ENCODE measurements at places on chromosomes 5 and 9.

- DNase-seq = peak; percentile 64
Observed at GRCh38 chr5:66697796-66698564, 101.8 kb downstream of the MAST4 start.

GRCh38 chr9:124047251-124047672, 35.7 kb downstream of the LHX2 start:
- DNase-seq = no peak

DNA sequence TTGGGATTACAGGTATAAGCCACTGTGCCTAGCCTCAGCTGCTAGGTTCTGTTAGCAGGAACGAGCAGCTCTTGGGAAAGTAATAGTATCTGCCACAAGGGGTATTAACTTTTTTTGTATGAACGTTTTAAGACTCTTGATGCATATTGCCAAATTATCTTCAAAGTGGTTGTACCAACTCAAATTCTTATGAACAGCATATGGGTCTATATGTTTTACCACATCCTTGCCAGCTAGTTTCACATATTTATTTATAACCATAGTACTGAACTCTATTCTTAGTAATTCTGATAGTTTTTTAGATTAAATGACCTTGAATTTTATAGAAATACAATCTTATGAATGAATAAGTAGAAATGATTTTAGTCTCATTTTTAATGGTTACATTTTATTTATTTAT, 80.9 kb downstream of the HSPA4 start:
- no peak for DNase-seq

- DNase-seq = no peak
Observed at GRCh38 chr5:52725808-52726207, 61.9 kb upstream of the ITGA1 start.

DNA sequence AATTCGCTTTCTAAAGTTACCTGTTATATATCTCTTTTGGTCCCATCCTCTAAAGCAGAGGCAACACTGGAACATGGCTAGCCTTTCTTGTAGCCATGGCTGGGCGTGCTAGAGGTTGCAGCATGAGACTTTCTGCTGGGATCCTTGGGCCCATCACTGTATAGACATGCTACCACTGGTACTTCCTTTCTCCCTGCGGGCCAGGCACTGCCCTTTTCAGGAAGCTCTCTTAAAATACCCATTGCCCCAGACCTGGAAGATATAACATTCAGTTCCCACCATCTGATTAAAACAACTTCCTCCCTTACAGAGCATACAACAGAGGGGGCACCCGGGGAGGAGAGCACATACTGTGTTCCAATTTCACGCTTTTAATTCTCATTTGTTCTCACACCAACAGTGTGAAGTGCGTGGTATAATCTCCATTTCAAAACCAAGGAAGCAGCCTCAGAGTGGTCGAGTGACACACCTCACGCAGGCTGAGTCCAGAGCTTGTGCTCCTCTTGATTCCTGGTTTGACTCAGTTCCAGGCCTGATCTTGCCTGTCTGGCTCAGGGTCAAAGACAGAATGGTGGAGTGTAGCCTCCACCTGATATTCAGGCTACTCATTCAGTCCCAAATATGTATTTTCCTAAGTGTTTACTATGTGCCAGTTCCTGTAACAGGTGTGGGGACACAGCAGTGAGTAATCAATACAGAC, 22.6 kb downstream of the PTGS1 start:
- peak; percentile 69 for DNase-seq

DNA sequence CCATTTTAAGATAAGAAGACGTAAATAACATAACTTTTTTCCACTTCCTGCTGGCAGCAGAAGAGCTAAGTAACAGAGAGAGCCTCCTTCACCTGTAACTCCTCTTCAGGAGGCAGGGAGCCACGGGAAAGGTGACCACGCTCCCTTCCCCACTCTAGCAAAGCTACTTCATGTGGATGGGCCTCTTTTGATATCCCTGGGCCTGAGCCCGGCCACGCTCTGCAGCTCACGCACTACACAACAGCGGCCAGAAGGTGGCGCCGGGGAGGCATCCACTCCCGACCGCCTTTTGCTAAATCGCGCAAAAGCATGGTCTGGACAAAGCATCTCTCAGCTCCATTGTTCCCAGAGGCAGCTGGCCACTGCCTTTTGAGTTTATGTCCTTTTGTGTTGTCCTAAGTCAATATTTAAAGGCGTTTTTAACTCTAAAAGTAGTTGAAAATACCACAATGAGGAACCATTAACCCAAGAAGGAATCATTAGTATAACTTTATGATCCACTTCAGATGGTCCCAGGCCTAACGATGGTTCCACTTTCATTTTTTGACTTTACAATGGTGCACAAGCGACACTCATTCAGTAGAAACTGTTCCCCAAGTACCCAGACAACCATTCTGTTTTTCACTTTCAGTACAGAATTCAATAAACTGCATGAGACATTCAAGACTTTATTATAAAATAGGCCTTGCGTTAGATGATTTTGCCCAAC, 23.6 kb downstream of the CMBL start:
- peak; percentile 44 for DNase-seq

- no peak for DNase-seq
Observed at GRCh38 chr5:133824661-133825254, 143.7 kb downstream of the C5orf15 start.

DNA sequence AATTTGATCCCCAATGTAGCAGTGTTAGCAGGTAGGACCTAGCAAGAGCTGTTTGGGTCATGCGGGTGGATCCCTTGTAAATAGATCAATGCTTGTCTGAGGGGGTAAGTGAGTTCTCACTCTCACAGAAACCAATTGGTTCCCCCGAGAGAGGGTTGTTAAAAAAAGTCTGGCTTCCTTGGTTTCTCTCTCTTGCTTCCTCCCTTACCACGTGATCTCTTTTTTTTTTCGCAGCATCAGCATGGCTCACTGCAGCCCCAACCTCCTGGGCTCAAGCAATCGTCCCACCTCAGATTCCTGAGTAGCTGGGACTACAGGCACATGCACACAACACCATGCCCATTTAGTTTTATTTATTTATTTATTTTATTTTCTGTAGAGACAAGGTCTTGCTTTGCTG, 26.4 kb downstream of the RAPGEF6 start:
- DNase-seq = no peak

- no peak for DNase-seq
Observed at GRCh38 chr5:62093411-62093810, 212.6 kb upstream of the KIF2A start.

- DNase-seq = no peak
Observed at GRCh38 chr5:17817990-17818389, 183.7 kb downstream of the TAF11L14 start.

DNA sequence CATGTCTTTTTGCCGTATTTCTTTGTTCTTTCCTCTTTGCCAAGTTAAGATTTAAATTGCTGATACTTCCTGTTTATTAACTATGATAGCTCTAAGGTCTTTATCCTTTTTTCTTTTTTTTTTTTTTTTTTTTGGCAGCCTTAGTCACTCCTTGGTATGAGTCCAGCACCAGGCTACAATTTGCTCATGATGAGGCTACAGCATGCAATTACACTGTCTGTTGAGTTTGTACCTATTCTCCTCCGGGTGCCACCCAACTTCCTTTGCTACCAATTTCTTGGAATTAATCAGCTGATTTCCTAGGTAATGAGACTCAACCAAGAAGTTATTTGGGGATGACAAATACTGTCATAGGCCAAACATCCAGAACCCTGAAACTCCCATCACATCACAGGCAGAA, 25.5 kb downstream of the ACTL7B start:
- DNase-seq = peak; percentile 77

- no peak for DNase-seq
Observed at GRCh38 chr5:151224372-151224771, 480 bp upstream of the CCDC69 start.

- DNase-seq = peak; percentile 58
Observed at GRCh38 chr9:117487555-117488175, 72.8 kb upstream of the ASTN2 start.

DNA sequence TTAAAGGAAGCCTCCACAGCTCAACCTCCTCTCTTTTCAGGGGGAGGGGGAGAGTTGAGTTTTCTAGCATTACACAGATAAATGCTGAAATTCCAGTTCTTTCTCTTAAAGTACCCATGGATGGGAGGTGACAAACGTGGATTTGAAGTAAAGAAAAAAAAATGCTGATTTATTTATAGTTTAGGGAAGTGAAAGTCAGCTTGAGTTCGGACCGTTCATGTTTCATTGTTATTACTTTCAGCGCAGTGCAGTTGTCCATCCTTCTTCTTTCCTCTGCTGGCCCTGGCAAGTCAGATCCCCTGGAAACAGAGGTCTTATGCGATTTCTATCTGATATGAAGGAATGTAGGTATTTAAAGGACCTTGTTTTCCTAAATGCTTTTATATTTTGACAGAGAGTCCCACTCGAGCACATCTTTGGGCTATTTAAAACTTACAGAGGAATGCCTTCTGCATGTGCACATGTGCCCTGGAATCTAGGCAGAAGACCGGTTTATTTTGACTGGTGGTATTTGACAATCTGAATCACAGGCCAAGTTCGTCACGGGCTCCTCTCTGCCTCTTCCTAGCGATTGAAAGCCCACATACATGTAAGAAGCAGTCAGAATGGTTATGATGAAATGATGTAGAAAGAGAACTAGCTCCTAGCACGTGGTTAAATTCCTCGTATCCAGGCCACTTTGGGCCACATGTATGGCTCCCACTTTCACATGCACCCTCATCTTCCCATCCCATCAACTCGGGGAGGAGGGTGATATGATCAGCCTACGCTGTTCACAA, 385.2 kb upstream of the KLF4 start:
- DNase-seq = no peak

DNA sequence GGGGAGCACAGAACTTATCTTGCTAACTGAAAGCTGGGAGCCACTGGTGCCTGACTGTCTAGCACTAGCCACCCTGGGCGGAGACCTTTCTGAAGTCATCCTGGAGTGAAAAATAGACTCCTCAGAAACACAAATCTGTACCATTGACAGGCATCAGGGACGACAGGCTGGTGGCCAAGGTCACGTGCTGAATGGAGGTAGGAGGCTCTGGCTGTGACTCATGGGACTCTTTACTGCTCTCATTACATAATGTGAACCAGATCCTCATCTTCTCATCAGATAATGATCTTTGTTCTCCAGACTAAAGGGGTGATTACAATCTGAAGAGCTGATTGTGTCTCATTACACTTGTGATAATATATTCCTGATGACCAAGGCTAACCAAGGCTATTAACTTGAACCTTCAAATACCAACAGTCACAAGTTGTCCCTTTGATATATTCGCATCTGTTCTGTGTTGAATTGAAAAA, 91.8 kb downstream of the SEMA5A start:
- DNase-seq = no peak

GRCh38 chr5:72951671-72952468, 4.0 kb upstream of the FCHO2 start:
- peak; percentile 95 for DNase-seq

- no peak for DNase-seq
Observed at GRCh38 chr5:149409268-149409948, 30.3 kb upstream of the IL17B start.

Data from bronchial epithelial cell (primary cell).